Activated B cell treated with CpG ODN at 0.5 μM for 24 hours (primary cell): ENCODE measurements at places on chromosomes 11 and 22.

GRCh38 chr22:29074276-29074772, 1.5 kb downstream of the KREMEN1 start:
- H3K36me3 ChIP-seq: no peaks in the 10 kb centered on the region
- H3K4me3 ChIP-seq: peak overlapping the region; percentile 41
- H3K4me1 ChIP-seq: peaks cover 25% of the 10 kb centered on the region
- no peak overlapping the region for H3K27ac ChIP-seq
- DNase-seq: no peak

DNA sequence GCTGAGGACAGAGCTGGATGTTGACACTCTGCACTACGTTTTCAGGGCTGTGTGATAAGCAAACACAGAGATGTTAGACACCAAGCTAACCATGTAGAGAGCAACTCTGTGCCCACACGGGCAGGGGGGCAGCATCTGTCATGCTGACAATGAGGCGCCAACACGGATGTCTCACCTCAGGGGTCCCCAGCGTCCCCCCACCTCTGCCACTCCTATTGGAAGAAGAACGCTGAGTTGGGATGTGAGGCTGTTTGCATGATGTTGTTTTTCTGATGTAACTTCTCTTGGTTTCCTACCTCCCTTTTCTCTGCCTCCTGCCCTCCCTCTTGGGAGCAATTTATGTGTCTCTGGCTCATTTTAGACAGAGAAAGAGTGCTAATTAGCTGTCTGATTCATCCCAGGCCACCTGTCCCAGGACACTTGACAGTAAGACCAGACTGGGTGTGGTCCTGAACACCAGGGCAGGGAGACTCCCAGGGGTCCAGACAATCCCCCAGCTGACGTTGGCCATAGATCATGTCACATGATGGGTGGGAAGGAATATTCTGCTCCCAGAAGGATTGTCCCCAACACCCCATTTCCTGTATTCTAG, 89.2 kb upstream of the NCAM1 start:
- H3K27ac ChIP-seq: no peak overlapping the region
- no peaks in the 10 kb centered on the region for H3K4me1 ChIP-seq
- peaks cover 6% of the 10 kb centered on the region for H3K27me3 ChIP-seq
- no peaks in the 10 kb centered on the region for H3K36me3 ChIP-seq
- no peak overlapping the region for H3K4me3 ChIP-seq
- DNase-seq: no peak

DNA sequence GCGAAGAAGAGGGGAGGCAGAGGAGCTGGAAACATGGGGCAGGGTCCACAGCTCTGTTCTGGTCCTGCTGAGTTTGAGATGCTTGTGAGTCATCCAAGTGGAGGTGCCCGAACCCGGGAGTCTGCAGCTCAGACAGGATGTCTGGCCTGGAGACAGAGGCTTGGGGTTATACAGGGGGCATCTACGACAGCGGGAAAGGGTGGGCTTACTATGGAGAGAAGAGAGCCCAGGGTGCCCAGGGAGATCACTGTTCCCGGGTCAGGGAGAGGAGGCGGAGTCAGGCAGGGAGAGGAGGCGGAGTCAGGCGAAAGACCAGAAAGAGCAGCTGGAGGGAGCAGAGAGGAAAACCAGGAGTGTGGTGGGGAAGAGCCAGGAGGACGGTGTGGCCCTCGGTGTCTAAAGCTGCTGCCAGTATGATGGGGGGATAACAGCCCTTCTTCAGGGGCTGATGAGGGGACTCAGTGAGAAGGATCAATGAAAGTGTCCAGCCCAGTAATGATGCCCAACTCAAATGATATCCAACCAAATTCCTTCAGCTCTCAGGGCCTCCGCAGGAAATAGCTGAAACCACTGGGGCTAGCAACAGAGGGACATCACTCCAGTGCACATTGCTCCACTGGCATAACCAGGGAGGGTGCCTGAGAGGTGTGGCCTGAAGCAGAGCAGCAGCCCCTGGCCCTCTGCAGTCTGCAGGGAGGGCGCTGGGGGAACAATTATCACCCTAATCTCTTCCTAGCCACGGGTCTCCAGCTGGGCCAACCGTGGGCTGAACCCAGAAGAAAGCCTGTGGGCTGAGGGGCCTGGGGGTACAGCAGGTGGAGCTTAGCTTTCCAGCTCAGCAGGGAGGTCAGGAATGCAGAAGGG, 2.6 kb upstream of the LTBP3 start:
- H3K4me3 ChIP-seq: no peak overlapping the region
- H3K27me3 ChIP-seq: peaks cover 4% of the 10 kb centered on the region
- H3K4me1 ChIP-seq: peaks cover 27% of the 10 kb centered on the region
- no peaks in the 10 kb centered on the region for H3K36me3 ChIP-seq
- no peak for DNase-seq

- H3K4me1 ChIP-seq: peaks cover 37% of the 10 kb centered on the region
- no peaks in the 10 kb centered on the region for H3K27me3 ChIP-seq
- no peak overlapping the region for H3K27ac ChIP-seq
- DNase-seq: no peak
Observed at GRCh38 chr11:128593281-128593680, 5.9 kb upstream of the ETS1 start.

DNA sequence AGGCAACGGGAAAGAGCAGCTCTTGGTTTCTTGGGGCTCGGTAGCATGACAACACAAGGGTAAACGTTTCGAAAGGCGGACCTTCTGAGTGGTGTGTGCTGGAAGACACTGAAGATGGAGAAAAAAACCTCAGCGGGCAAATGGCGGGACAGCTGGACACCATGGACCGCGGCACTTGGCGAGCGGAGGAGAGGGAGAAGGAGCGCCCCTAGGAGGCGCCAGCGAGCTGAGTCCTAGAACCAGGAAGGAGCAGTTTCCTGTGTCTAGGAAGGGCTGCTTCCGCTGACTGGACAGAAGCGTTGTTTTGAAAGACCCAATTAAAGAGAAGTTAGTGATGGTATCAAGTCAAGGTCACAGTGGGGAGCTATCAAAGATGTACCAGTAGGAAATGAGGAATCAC, 44.0 kb upstream of the OPCML start:
- no peaks in the 10 kb centered on the region for H3K4me1 ChIP-seq
- no peaks in the 10 kb centered on the region for H3K36me3 ChIP-seq
- no peak overlapping the region for H3K27ac ChIP-seq

GRCh38 chr11:73307323-73308002, 613 bp upstream of the ARHGEF17 start:
- no peak overlapping the region for H3K27ac ChIP-seq
- H3K27me3 ChIP-seq: peaks cover 8% of the 10 kb centered on the region

DNA sequence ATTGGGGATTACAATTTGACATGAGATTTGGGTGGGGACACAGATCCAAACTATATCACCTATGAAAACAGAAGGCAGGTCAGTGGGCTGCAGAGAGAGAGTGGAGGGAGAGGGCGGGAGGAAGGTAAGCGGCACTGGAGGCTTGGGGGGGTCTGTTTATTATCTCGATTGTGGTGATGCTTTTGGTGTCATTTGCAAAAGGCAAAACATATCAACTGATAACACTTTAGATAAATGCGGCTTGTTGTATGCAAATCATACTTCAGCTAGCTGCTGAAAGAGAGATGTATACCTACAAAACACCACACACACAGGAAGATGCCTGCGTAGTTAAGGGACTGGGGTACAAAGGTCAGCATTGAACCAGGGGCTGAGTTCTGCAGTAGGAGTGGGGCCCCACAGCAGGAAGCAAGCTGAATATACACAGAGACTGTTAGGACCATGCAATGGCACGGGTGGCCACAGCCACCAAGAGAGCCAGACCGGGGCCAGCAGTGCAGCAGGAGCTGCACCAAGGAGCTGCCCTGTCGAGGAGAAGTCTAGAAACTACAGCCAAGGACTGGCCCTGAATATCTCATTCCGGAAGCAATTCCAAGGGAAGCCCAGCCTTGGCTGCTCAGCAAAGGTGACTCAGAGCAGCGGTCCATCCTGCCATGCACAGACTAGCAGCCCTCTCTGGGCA, 23.8 kb upstream of the TOLLIP start:
- no peak overlapping the region for H3K4me3 ChIP-seq
- no peak overlapping the region for H3K27ac ChIP-seq
- peaks cover 3% of the 10 kb centered on the region for H3K36me3 ChIP-seq
- H3K27me3 ChIP-seq: peaks cover 2% of the 10 kb centered on the region
- H3K4me1 ChIP-seq: peaks cover 16% of the 10 kb centered on the region

GRCh38 chr22:49479566-49479965, 348.1 kb downstream of the BRD1 start:
- H3K4me1 ChIP-seq: no peaks in the 10 kb centered on the region
- H3K27ac ChIP-seq: no peak overlapping the region
- H3K27me3 ChIP-seq: peaks cover 11% of the 10 kb centered on the region
- DNase-seq: no peak

DNA sequence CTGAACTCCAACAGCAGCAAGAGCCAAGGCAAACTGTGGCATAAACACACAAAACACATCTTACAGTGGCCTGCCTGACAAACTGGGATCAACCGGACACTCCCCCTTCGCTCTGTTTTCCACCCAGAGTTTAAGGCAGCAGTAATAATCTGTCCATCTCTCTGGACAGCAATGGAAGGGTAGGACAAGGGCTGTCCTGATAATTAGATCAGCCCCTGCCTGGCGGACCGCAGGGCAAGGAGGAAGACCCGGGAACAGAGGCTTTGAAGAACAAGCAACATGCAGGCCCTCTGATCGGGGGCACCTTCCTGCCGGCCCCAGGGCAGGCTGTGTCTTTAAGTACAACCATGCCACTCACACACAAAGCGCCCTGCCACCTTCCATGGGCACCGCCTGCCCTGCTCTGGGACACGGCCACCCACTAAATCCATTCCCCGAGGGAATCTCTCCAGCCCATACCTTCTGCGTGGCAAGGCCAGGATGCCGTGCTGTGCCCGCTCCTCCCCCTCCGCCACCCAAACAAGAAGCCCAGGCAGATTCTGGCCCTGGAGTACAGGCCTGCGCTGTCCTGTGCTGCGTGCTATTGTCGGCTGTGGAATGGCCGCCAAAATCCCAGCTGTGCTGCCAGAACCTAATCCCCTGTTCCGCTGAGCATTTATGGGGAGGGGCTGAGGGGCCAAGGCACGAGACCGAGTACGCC, 38.8 kb downstream of the NUMA1 start:
- H3K4me3 ChIP-seq: no peak overlapping the region
- H3K4me1 ChIP-seq: no peaks in the 10 kb centered on the region
- H3K36me3 ChIP-seq: peaks cover 3% of the 10 kb centered on the region
- DNase-seq: peak; percentile 43
- no peak overlapping the region for H3K27ac ChIP-seq
- H3K27me3 ChIP-seq: no peaks in the 10 kb centered on the region

DNA sequence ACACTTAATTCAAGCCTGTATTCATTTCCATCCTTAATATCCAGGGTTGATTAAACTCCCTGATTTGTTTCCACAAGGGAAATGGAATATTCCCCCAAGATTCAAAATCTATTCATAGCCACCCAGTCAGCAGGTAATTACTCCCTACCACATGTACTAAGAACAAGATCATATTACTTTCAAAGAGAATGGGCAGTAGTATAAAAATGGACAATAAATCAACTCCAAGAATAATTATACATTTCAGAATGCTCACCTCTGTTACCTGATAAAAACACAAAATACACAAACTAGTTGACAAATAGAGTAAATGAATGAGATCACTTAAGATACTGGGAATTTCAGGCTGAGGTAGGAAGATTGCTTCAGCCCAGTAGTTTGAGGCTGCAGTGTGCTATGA, 8.5 kb upstream of the FEZ1 start:
- H3K27me3 ChIP-seq: no peaks in the 10 kb centered on the region
- DNase-seq: no peak
- no peaks in the 10 kb centered on the region for H3K36me3 ChIP-seq
- H3K4me1 ChIP-seq: peaks cover 21% of the 10 kb centered on the region
- no peak overlapping the region for H3K4me3 ChIP-seq

- H3K27ac ChIP-seq: no peak overlapping the region
- DNase-seq: no peak
- H3K4me1 ChIP-seq: no peaks in the 10 kb centered on the region
- H3K36me3 ChIP-seq: no peaks in the 10 kb centered on the region
- H3K27me3 ChIP-seq: peaks cover 6% of the 10 kb centered on the region
Observed at GRCh38 chr11:109112261-109112660, 309.7 kb upstream of the C11orf87 start.

DNA sequence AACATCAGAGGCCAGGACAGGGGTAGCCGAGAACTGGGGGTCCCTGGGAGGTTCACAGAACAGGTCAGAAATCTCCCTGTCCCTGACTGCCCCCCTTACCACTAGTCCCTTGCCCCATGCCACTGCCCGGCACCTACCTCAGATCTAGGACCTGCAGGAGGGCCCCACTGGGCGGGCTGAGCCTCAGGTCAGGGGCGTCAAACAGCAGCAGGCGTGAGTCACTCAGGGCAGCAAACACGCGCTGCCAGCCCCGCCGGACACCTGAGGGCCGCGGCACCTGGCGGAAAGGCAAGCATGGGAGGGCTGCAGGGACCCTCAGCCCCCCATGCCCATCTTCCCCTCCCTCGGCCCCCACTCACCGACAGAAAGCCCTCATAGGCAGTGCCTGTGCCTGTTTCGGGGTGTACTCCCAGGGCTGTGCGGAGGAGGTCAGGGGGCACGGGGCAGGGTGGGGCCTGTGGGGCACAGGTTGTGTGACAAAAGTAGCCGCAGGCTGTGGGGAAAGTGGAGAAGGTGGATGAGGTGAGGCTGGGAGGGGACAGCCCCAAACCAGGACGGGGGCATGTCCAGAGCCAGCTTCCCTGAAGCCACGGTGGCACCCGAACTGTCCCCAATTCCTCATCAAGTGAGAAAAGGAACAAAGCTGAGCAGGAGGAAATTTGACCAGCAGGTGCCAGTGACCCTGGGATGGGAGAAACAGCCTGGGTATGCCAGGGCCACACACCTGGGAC, 11.8 kb downstream of the CDC42BPG start:
- no peak for DNase-seq
- no peak overlapping the region for H3K27ac ChIP-seq
- no peaks in the 10 kb centered on the region for H3K27me3 ChIP-seq
- peaks cover 2% of the 10 kb centered on the region for H3K4me1 ChIP-seq

DNA sequence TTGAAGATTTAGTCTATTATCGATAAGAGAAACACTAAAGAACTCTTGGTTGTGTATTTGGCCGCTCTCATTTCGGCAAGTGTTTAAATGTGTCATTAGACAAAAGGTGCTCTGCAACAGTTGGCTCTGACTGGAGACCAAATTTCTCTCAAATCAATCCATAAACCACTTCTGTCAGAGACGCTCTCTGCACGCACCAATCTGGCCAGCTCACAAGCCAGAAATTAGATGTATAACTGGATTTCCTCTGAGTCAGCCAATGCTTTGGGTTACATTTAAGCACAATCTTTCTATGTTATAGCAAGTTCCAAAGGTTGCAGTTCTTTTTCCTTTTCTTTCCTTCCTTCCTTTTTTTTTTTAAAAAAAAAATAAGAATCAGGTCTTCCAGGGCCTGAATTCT, 17.6 kb upstream of the PARVA start:
- no peak overlapping the region for H3K27ac ChIP-seq
- no peak for DNase-seq
- peaks cover 19% of the 10 kb centered on the region for H3K27me3 ChIP-seq
- no peak overlapping the region for H3K4me3 ChIP-seq

- H3K27ac ChIP-seq: no peak overlapping the region
- H3K4me1 ChIP-seq: no peaks in the 10 kb centered on the region
- no peak for DNase-seq
- H3K4me3 ChIP-seq: no peak overlapping the region
Observed at GRCh38 chr11:103434073-103434411, 324.8 kb downstream of the DYNC2H1 start.

GRCh38 chr22:43274595-43275240, 68.5 kb downstream of the SCUBE1 start:
- H3K4me1 ChIP-seq: no peaks in the 10 kb centered on the region
- H3K4me3 ChIP-seq: no peak overlapping the region
- no peak overlapping the region for H3K27ac ChIP-seq
- no peak for DNase-seq

GRCh38 chr11:101476191-101476590, 107.6 kb downstream of the TRPC6 start:
- no peaks in the 10 kb centered on the region for H3K27me3 ChIP-seq
- no peaks in the 10 kb centered on the region for H3K4me1 ChIP-seq
- no peak for DNase-seq

- DNase-seq: peak; percentile 88
- H3K27ac ChIP-seq: peak within 1 kb of the TSS; percentile 35
- H3K36me3 ChIP-seq: peaks cover 33% of the 10 kb centered on the region
- H3K4me1 ChIP-seq: peaks cover 26% of the 10 kb centered on the region
Observed at GRCh38 chr22:50200461-50201190, at the start of gene SELENOO. TSS of gene SELENOO (plus strand) at chr22:50201011. CDS start at chr22:50201037, 26 bp downstream.
